ENCODE measurements at places on chromosomes 4 and X.

DNA sequence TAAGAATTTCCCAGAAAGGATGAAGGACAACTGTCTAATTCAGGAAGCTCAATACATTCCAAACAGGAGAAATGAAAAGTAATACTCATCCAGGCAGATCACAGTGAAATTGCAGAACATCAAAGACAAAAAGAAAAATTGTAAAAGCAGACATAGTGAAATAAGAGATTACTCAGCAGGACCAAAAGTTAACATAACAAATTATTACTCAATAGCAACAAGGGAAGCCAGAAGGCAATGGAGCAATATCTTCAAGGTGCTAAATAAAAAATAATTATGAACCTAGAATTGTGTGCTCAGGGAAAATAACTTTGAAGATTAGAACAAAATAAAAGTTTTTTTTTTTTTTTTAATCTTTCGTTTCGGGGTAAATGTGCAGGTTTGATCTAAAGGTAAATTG is 30.5 kb upstream of the ENPP6 start:
- no peak for DNase-seq

DNA sequence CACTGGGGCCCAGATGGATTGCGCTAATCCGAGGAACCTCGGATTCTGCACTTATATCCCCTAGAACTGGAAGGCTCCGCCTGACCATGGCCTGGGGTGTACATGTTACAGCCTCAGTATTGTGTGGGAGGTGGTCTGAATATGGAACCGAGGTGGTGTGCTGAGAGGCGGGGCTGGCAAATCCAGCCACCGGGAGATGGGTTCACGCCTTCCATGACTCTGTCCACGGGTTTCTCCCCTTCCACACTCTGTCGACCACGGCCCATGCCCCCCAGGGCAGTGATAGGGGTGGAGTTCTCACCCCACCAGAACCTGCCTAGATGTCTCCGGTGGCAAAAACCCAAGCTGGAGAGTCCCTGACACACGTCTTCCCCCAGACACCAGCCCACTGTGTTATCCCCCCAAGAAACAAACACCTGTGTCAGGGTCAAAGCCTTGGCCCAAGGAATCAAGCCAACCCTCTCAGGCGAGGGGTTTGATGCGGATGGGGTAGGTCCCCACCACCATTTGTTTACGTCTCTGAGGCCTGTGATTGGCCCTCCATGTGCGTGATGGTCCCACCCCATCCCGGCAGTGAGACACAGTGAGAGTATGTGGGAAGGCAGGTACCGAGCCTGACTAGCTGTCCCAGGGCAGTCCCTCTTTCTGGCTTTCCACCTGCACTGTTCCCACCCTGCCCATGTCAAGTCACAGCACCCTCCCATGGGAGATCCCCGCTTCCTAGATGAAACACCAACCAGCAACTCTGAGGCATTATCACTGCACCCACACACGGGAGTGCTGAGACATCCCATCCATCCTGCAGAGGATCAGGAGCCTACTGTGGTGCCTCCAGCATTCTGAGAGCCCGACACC is 6.6 kb upstream of the LOC101059915 start:
- DNase-seq = no peak

- DNase-seq = no peak
Observed at GRCh38 chr4:109701566-109702410, 1.5 kb downstream of the CASP6 start.

- no peak for DNase-seq
Observed at GRCh38 chr4:37392521-37393255, 148.1 kb downstream of the NWD2 start.

DNA sequence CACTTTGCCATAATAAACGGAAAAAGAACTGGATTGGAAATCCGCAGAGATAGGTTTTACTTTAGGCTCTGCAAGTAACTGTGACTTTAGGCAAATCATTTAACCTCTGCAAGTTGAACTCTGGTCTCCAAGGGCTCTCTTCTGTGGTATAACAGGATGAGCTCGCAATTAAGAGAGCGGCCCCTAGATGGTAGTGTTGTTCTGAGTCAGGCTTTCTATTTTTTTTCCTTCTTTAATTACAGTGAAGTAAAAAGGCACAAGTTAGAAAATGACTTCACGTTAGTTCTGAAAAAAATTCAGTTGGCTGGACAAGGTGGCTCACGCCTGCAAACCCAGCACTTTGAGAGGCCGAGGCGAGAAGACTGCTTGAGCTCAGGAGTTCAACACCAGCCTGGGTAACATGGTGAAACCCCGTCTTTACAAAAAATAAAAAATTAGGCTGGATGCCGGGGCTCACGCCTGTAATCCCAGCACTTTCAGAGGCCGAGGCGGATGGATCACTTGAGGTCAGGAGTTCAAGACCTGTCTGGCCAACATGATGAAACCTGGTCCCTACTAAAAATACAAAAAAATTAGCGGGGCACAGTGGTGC is 18.0 kb downstream of the RPS3A start:
- DNase-seq = no peak

DNA sequence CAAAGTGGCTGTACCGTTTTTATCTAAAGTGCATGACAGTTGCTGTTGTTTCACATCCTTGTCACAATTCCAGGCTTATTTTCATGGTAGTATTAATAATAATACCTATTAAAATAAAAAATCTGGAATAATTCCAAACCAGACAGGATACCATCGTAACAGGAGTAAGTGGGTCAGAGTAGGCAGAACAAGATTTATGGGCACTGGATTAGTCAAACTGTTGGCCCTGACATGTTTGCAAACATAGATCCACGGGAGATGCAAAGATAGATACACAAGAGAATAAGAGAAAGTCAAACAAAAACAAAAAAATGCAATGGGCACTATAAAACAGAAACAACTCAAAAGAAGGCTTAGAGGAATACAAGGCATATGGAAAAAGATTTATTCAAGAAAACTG is 449.5 kb upstream of the HS3ST1 start:
- DNase-seq = no peak

GRCh38 chr4:6017030-6017429 is 1.2 kb downstream of the C4orf50 start:
- DNase-seq = no peak

GRCh38 chrX:19790829-19791228 is 96.6 kb downstream of the SH3KBP1 start:
- DNase-seq = no peak

DNA sequence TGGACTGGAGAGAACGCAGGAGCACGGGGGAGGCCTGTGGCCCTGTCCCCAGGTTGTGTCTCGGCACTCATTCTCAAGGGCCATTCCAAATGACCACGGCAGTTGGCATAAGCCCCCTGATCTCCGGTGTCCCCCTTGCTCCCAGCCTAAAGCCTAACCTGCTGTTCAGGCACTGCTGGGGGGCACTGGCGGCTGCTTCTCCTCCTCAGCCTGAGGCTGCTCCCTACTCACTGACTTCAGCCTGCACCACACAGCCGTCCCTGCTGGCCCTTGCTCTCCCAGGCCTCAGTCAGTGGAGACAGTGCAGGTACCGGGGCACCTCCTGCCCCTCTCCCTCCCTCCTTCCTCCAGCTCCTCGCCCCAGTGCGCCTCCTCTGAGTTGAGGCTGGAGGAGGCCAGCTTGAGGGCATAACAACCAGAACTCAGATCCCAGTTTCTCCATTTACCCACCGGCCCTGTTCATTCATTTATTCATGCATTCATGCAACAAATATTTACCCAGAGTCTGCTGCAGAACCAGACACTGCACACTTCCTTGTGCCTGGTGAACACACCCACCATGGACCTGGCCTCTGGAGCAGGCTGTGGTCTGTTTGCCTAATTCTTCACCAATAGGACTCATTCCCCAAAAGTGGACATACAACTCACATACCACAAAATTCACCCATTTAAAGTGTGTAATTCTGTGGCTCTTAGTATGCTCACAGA is 65.0 kb downstream of the CPZ start:
- DNase-seq = no peak

DNA sequence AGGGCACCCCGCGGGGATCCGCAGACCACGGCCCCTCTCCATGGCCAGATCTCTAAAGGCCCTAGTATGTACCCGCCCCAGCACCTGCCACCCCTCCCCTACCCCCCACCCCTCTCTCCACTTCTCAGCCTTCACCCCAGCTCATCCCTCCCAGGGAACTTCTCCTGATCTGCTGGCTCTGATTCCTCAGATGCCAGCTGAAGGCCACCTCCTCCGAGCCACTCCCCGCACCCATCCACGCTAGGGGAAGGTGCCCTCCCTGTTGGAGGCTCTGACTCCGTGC is 11.9 kb downstream of the PSAPL1 start:
- DNase-seq = no peak

- no peak for DNase-seq
Observed at GRCh38 chr4:157996061-157997028, 176.5 kb downstream of the GASK1B start.

DNA sequence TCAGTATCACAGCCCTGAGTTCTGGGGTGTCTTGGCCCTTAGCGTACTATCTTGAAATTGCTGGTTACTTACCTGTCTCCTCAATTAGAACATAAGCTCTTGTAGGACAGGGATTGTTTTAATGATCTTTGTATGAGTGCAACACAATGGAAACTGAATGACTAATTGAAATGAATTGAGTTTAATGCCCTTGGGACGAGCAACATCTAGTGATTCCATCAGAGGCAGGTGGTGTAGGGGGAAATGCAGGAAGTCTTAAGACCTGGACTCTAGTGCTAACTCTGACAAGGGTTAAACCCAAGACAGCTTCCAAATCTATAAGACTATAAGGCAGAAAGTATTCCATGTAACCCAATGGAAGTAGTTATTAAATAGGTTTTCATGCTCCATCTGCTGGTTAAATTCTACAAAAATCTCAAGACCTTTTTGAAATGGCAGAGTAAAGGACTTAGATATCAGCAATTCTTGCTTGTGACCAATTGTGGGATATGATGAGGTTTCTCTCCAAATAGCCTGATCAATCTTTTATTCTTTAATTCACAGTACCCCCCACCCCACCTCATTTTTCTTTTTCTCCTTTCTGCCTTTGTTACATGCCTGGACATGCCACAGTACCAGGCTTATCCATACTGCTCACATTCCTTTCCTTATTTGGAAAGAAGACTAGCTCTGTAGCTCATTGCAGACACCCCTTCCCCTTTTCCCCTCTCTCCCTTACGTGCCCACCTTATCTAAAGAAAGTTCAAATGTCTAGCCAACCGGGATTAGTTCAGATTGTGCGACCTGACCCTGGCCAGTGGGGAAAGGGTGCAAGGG is 340.8 kb downstream of the PAPSS1 start:
- no peak for DNase-seq

DNA sequence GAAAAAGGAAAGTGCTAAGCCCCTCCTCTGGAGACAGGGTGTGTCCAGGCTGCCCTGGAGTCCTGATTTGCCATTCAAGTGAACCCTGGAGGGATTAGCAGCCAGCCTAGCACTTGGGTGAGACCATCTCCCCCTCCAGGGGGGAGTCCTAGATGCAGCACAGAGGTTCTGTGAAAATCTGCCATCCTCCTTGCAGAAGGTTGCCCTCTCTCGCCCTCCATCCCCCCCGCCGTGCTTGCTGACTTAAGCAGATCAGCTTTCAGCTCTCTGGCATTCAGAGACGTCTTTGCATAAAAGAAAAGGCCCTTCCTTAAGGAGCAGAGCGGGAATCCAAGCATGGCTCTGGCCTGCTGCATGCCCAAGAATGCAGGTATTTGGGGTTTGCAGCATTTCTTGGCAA is 102.1 kb upstream of the SCML1 start:
- DNase-seq = no peak

- no peak for DNase-seq
Observed at GRCh38 chr4:71222661-71223060, 116.2 kb upstream of the SLC4A4 start.

DNA sequence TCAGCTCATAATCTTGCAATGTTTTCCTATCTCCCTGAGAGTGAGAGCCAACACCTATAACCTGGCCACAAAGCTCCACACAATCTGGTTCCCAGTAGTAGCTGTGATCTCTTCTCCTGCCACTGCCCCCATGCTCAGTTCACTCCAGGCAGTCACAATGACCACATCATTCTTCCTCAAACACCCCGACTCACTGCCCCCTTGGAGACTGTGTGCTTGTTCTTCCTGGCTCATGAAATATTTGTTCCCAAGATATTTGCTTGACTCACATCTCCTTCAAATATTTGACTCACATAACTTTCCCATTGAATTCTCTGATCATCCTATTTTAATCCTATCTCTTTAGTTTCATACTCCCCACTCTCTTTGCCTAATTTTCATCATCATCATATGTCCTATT is 173.7 kb downstream of the AREG start:
- no peak for DNase-seq

DNA sequence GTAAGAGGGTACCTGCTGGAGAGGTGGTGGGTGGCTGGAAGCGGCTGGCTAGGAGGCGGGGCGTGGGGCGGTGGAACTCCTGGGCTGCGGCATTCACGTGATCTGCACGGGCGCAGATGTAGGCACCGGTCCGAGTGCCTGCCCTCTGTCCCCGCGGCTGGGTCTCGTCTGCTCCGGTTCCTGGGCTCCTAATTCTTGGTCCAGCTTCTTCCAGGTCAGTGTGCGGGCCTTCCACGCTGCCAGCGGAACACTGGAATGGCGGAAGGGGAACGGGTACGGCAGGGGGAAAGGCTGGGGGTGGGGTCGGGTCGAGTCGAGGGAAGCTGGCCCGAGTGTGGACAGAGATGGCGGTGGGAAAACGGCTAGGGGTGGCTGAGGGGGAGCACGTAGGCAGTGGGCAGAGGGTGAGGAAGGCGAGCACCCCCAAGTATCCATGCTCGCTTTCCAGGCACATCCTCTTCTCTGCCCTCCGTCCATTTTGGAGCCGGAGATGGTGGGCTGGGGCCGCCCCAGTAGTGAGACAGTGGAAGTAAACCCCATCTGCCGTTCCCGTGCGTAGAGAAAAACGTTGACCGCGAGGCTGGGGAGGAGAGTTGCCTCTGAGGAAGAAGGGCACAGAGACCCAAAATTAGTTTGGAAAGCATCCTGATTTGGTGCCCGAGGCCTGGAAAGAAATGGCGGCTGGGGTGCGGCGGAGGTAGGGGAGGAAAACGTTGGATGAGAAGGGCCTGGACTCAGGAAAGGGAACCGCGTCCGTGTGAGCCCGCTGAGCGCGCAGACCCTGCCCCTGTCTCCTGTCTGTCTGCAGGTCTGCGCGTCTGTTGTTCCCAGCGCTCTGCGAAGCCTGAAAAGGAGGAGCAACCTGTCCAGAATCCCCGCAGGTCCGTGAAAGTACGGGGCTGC is at the start of gene TCEAL4:
TSS of gene TCEAL4 (plus strand) at position 105 of the 903 bp plus-strand sequence. CDS start 1,161 bp downstream, outside the sequence.
- DNase-seq = peak; percentile 44

DNA sequence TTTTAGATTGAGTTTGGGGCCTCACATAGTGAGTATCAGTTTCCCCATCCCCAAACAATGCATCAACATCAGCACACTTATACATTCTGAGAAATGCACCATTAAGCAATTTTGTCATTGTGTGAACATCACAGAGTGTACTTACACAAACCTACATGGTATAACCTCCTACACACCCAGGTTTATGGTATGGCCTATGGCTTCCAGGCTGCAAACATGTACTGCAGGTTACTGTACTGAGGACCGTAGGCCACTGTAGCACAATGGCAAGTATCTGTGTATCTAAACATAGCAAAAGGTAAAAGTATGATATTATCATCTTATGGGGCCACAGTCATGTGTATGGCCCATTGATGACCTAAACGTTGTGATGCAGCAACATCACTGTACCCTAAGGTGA is 7.7 kb downstream of the IRF2 start:
- DNase-seq = no peak

GRCh38 chr4:82998898-82999297 is 11.7 kb downstream of the LIN54 start:
- no peak for DNase-seq

All from activated CD4-positive, CD25-positive, alpha-beta regulatory T cell treated with anti-CD3 and anti-CD28 coated beads, Interleukin-2, amount 50 U/mL, for 72 hours (primary cell).